ENCODE measurements at places on chromosomes 5 and 9.

DNA sequence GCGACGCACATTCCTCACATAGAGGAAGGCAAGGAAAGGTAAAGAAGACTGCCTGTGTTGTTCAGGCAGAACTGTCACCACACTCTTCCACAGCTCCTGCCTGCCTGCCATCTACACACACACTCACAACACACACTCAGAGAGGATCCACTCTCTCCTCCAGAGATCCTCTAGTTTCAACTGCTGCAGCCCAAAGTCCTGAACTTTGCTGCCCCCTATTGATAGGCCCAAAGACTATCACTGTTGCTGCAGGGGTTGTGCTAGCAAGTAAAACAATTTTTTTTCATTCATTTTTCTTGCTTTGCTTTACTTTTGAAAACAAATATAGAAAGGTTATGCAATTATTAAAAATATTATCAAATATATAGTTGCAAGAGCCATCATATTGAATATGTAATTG, 5.9 kb upstream of the CFAP90 start:
- DNase-seq = peak; percentile 64

DNA sequence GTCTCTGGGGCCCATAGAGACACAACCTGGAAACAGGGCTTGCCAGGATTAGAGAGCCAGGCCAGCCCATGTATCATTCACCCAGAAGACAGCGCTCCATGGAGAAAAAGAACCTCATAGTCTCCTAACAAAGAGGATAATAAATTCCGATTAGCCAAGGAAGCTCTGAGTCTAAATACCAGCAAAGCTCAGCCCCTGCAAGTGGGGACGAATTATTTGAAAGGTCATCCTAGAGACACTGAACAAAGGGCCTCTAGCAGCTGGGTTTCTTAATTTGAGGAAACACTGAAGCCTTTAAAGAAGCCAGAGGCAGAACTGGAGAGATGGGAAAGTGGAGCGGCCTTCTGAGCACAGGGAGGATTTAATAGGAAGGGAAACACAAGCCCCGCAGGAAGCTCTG, 287.1 kb upstream of the ZNF462 start:
- no peak for DNase-seq

- peak; percentile 53 for DNase-seq
These were observed 78.8 kb downstream of the GNAQ start for GRCh38 chr9:77952635-77953328.

DNA sequence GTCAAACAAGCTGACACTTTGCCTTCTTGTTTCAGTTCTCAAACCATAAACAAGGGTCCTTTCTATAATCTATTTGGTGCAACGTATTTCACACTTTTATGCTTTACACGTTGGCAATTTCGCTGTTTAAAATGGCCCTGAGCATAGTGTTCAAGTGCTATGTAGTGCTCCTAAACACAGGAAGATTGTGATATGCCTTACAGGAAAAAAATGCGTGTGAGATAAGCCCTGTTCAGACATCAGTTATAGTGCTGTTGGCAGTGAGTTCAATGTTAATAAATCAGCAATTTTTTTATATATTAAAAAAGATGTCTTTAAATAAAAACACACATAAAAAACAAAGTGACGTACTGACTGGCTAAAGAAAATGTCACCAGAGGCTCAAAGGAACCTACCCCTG, 23.9 kb downstream of the CLINT1 start:
- no peak for DNase-seq

DNA sequence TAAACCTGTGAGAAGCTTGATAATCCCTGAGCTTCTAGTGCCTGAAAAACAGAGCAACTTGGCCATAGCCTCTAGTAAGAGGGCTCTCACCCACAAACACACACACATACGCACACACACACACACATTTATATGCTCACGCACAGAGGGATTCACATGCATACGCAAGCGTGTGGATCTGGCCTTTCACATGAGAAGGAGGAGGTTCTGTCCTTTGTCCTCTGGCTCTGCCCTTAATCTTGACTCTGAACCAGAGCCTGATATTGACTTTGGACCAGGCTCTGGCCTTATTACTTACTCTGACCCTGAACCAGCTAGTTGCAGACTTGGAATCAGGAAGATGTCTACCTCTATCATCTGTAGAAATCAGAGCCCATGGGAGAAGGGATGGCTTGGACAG, 10.0 kb upstream of the P4HA2 start:
- DNase-seq = no peak
